Heart left ventricle (tissue), 16 donors: ENCODE measurements at places on chromosomes 5 and 9. TPM values are rescaled to one million over a fixed set of nuclear protein-coding genes. Genes with fewer than 3 reads are reported as not detected.

Gene PLPPR1
- total RNA-seq = not detected

GRCh38 chr9:113573046-113573958 lies 109.8 kb downstream of the RGS3 start:
- peak; percentile 59 for DNase-seq

- DNase-seq = no peak
Measured at GRCh38 chr9:8477450-8477849, 677.9 kb upstream of the DMAC1 start.

GRCh38 chr5:59367791-59368394 lies 525.6 kb downstream of the PDE4D start:
- peak; percentile 52 for DNase-seq

Gene MAT2B
- total RNA-seq = 61.6 TPM
